ENCODE measurements at places on chromosomes 16 and 17.

DNA sequence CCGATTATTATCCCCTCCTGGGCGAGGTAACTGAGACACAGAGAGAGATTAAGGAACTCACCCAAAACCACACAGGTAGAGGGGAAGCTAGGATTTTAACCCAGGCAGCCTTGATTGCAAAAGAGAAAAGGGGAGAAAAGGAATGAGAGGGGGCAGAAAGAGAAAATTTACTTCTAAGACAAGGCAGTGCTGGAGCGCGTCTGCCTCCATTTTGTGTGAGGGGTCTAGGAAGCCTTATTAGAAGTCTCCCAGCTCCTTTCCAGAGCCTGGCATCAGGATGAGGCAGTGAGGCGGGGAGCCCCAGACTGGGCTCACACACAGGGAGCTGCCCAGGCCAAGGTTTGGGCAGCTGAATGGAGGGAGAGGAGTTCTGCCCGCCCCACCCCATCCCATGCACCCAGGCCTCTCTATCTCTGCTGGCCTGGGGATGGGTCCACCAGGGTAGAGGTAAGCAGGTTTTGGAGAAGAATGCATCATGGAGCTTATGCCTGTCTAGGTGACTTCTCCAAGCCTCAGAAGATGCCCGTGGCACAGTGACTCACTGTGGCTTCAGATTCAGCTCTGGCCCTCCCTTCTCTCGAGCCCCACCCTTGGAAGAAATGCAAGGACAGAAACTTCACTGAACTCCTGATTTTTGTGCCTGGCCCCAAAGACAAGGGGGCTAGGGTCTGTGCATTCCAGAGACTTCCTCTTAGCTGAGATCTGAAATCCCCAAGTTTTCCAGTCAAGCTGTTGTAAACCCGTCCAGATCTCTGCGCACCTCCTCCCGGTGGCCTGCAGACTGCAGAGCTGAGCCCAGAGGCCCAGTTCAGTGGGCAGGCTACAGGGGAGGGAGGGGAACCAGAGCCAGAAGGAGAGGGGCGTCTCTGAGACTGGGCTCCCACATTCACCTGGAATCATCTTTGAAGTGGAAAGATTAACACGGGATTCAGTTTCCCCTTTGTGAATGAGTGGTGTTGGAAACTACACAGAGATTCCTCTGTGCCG lies 95.1 kb upstream of the CDH5 start:
- no peak for DNase-seq

GRCh38 chr17:7067198-7067597 lies 12.9 kb downstream of the CLEC10A start:
- no peak for DNase-seq

- DNase-seq, result no peak
Observed at GRCh38 chr17:57945996-57946797, 9.0 kb downstream of the CUEDC1 start.

DNA sequence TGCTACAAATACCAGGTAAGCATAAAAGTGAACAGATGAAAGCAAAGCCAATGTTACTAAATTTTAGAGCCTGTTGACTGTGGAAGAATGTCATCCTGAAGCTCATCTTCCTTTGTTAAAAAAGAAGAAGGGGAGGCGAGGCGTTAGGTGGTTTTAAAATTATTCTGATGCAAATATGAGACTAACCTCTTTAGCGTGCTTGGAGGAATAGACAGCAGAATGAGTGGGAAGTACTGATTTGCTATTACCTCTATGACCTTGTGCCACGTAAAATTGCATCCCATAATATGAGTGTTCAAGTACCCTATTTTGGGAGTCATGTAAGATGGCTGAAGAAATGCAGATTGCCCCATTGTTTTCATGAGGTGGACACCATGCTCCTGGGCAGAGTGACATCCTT lies 95.7 kb downstream of the ELAC2 start:
- DNase-seq, result no peak

DNA sequence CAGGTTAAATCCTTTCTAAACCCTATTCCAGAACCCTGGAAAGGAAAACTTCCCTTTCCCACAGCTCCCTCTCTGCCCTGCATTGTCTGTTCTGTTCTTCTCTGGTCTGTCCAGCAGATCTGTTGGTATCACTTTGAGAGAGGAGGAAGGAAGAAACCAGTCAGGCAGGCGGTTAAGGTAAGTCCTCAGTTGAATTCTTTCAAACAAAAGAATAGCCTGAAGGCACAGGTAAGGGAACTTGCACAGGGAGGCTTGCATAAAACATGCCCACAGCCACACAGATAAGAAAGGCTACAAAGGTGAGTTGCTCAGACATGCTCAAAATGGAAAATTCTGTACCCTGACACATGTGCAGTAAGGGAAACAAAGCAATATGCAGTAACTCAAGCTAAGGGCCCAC lies 595.7 kb upstream of the CDH5 start:
- no peak for DNase-seq

DNA sequence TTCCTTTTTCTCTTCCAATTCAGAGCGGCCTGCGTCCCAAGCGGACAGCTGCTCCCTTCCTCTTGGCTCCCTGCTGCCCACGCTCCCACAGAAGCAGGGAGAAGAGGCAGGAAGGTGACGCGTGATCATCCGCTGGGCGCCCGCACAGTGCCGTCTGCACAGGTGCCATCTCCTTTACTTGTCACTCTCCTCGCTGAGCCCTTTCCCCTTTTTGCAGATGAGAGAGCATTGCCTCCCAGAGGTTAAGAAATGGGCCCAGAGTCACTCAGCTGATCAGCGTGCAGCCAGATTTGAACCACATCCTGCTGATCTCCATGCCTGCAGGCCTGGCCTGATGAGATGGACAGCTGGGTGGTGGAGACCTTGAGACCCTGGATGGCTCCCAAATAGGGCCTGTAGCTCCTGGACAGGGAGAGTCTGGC lies 299.8 kb downstream of the SEC14L1 start:
- no peak for DNase-seq

DNA sequence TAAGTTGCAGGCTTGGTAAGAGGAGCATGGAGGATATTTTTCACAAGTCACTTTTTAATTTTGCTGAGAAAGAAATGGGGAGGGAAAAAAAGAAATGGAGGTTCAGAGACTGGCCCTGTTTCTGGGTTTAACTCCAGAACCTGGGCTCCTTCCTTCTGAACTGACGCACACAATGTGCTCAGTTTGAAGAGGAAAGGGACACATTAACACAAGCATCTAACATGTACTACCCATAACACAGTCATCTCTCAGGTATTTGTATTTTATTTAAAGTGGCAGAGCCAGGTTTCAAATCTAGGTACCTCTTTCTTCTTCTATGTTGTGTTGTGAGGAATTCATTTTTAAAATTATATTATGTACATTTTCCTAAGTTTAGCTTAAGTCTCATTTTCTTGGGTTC lies 5.3 kb upstream of the TMEM100 start:
- DNase-seq, result no peak

GRCh38 chr17:7252176-7253043 lies at the start of gene ELP5:
TSS of gene ELP5 (plus strand) at chr17:7252215. CDS start at chr17:7252551, 336 bp downstream.
- peak; percentile 76 for DNase-seq

- no peak for DNase-seq
Observed at GRCh38 chr17:9079461-9080103, 58.3 kb downstream of the NTN1 start.

GRCh38 chr17:9021158-9021991 lies at the start of gene NTN1:
TSS of gene NTN1 (plus strand) at chr17:9021510. CDS start at chr17:9022374, 864 bp downstream.
- DNase-seq, result no peak

DNA sequence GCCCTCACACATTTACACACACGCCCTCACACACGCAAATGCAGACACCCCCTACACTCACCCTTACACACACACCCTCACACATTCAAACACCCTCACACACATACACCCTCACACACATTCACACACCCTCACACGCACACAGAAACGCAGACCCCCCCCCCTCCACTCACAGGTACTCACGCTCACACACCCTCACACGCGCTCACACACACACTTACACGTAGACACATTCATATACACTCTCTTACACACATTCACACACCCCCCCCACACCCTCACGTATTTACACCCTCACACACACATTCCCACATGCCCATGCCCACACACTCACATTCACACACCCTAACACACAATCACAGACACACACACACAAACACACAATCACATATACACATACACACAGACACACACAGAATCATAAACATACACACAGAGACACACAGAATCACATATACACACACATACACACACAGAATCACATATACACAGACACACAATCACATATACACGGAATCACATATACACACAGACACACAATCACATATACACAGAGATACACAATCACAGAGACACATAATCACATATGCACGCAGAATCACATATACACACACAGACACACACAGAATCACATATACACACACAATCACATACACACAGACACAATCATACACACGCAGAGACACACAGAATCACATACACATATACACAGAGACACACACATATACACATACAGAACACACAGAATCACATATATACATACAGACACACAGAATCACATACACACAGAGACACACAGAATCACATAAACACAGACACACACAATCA lies 250.1 kb upstream of the RPL38 start:
- DNase-seq, result no peak

- no peak for DNase-seq
Observed at GRCh38 chr16:83418565-83418964, 389.2 kb upstream of the HSBP1 start.

- no peak for DNase-seq
Observed at GRCh38 chr17:7045492-7046126, 1.7 kb upstream of the SLC16A11 start.

- DNase-seq, result no peak
Observed at GRCh38 chr17:44111777-44112176, 11.7 kb downstream of the HDAC5 start.

- DNase-seq, result no peak
Observed at GRCh38 chr17:56912105-56912999, 1.5 kb downstream of the TRIM25 start.

DNA sequence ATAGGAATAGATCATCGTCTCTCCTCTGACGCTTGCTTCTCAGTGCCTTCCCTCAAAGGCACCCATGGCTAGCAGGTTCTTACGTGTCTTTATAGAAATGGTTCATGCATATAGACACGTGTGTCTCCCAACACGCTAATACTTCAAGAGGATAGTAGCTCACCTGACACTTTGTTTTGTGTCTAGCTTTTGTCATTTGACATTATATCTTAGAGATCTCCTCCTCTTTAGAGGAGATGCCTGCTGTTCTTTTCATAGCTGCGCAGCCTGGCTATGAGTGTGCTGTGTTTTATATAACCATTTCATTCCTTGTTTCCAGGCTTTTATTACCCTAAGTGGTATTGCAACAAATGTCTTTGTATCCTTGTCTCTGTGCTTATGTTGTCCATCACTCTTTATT lies 411.7 kb downstream of the CPPED1 start:
- DNase-seq, result no peak

GRCh38 chr17:42475835-42476234 lies 17.2 kb downstream of the ATP6V0A1 start:
- DNase-seq, result no peak

DNA sequence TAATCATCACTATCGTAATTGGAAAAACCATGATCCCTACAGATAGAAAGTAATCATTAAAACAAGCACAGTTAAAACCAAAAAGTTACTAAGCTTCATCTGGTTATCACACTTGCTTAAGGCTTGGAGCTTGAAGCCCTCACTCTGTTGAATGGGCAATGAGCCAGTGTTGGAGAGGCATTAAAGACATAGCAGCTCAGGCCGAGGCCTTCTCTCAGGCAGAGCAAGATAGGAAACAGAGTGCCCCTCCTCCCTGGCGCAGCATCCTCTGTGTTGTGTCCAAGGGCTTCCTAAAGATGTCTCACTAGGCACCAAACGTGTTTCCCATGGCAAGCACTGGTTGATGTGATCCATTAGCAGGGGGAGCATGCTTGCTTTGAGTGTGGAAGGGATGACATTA lies 34.9 kb upstream of the LGALS9 start:
- no peak for DNase-seq

GRCh38 chr17:42414704-42415409 lies 8.2 kb downstream of the CAVIN1 start:
- DNase-seq, result no peak

- DNase-seq, result peak; percentile 18
Observed at GRCh38 chr16:84832488-84833143, 12.8 kb downstream of the CRISPLD2 start.

DNA sequence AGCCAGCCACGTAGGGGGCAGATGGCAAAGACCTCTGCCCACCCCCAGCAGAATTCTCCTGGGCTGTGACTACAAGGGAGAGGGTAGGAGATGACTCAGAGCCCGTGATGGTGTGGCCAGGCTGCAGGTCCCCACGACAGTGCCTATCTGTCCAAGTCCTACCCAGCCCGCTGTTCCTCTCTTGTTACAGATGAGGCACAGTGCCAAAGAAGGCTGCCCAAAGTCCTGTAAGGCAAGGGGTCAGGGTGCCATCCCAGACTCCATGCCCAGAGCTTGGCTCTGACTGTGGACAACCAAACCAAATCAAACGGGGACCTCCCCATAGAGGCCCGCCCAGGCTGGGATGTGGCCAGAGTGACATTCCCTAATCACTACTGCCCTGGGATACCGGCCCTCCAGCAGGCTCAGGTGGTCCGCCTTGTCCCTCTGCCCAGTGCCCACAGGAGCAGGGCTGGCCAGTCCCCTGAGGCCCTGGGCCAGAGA lies 12.6 kb upstream of the BCAR1 start:
- DNase-seq, result no peak

DNA sequence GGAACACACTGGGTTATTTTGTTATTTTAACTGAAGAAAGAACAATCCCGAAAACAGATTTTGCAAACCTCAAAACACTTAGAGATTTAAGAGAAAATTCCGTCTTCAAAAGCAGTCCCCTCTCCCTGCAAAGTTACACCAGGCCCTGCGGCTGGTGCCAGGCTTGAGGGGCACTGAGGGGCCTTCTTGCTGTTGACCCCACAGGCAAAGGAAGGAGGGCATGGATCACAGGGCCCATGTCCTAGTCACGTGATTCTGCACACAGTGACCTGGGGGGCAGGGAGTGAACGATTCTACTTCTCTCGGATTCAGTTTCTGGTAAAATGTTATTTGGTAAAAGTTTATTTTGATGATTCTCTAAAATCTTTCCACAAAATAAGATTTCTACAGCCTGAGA lies 55.3 kb upstream of the FASN start:
- DNase-seq, result no peak
